ENCODE measurements at places on chromosomes 1 and 21.
A peak's percentile ranks its signal among the peaks of the same experiment; 100 is the strongest.

- DNase-seq: no peak
Observed at GRCh38 chr1:30260318-30260717, 463.1 kb downstream of the MATN1 start.

DNA sequence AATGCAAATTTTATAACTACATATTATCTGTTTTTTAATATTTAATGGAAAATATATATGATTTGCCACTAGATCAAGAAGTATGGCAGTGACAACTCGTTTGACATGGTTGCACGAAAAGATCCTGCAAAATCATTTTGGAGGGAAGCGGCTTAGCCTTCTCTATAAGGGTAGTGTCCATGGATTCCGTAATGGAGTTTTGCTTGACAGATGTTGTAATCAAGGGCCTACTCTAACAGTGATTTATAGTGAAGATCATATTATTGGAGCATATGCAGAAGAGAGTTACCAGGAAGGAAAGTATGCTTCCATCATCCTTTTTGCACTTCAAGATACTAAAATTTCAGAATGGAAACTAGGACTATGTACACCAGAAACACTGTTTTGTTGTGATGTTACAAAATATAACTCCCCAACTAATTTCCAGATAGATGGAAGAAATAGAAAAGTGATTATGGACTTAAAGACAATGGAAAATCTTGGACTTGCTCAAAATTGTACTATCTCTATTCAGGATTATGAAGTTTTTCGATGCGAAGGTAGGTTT, 556 bp downstream of the IFI44 start:
- DNase-seq: no peak

- no peak for DNase-seq
Observed at GRCh38 chr1:69569175-69569541, 1.4 kb downstream of the LRRC7 start.

DNA sequence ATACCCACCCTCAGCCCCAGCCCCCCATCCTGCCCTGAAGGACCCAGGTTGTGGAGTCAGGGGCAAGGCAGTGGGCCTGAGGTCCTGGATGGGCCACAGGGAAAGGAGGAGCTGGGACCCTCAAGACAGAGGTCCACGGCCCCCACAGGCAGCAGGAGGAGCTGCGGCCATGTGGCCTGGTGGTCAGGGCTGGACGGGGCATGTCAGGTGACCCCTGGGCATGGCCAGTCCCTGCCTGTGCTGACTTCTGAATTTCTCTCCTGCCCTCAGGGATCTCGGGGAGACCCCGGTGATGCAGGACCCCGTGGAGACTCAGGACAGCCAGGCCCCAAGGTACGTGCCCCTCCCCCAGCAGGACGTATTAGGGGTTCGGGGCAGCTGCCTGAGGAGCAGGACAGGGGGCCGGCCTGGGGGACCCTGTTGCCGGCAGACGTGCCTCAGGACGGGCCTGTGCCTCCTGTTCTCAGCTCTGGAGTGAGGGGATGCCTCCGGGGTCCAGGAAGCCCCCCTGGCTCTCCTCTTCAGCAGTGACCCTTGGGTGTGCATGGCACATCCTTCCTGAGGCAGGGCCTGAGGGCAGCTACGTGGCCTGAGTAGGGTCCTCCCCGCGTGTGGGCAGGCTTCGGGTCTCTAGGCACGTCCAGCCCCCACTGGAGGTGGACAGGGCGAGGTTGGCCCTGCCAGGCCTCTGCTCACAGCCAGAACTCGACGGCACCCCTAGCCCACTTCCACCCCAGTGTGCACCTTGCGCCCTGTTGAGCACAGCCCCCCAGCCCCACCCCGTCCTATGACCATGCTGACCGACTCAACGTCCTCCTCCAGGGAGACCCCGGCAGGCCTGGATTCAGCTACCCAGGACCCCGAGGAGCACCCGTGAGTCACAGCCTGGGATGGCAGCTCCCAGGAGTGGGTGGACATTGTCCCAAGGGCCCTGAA, 23.6 kb downstream of the COL6A2 start:
- DNase-seq: no peak

- peak; percentile 80 for DNase-seq
Observed at GRCh38 chr1:2985067-2985561, 36.2 kb upstream of the ACTRT2 start.

- DNase-seq: no peak
Observed at GRCh38 chr1:148309940-148310500, 157.9 kb upstream of the NBPF11 start.

DNA sequence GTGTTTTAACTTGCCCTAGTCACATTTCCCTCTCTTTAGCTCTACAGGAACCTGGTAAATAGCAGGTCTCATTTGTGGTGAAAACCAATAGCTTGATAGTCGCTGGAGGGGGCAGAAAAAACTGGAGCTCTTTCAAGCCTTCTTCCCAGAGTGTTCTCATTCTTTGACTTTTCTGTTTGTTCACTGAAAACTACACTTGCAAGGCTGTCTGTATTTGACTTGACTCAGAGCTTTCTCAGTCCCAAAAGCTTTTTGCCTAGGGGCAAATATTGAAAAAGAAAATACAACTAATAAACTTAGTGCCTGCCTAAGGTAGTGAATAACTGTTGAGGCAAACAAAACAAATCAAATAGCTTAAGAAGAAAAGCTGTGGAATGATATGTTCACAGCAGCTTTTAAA, 217.1 kb upstream of the CHRM3 start:
- no peak for DNase-seq

DNA sequence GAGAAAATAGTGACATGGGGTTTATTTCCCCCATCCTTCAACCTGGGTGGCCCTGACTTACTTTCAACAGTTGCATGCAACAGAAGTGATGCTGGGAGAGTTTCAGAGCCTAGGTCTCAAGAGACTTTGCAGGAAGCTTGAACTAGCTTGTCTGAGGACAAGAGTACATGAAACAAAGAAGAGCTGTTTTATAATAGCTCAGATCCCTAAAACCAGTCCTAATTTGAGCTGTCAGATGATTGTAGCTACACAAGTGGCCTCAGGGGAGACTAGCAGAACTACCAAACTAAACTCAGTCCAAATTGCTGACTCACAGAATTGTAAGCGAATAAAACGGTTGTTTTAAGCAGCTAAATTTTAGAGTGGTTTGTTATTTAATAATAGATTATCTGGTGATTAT, 17.1 kb downstream of the RC3H1 start:
- DNase-seq: peak; percentile 15

DNA sequence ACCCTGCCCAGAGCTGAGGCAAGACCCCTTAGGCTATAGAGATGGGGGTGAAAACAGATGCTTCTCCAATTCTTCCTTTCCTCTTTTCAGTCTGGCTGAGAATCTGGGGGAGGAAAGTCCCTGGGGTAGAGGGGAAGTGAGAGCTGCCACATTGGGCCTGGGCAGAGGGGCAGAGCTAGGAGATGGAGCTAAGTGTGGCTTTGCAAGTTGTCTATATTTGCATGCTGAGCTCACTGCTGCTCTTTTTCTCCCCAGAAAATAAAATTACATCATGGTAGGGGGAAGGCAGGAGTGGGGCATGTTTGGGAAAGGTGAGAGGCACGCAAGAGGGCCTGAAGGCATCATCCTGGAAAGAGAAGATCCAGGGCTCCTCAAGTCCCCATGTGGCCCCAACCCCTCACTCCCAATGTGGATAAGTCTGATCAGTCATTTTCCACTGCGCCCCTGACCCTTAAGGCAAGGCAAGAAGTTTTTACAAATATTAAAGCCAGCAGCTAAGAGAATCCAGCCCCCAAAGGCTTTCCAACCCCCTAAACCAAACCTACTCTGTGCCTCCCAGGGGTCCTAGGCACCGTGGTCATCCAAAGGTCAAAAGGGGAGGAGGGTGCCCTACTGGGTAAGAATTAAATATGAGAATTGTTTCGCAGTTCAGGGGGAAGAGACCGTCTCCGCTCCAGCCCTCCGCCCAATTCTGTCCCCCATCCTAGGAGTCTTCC, 500 bp upstream of the PEA15 start:
- no peak for DNase-seq

GRCh38 chr1:69991644-69992043, 213.7 kb downstream of the LRRC40 start:
- DNase-seq: no peak

DNA sequence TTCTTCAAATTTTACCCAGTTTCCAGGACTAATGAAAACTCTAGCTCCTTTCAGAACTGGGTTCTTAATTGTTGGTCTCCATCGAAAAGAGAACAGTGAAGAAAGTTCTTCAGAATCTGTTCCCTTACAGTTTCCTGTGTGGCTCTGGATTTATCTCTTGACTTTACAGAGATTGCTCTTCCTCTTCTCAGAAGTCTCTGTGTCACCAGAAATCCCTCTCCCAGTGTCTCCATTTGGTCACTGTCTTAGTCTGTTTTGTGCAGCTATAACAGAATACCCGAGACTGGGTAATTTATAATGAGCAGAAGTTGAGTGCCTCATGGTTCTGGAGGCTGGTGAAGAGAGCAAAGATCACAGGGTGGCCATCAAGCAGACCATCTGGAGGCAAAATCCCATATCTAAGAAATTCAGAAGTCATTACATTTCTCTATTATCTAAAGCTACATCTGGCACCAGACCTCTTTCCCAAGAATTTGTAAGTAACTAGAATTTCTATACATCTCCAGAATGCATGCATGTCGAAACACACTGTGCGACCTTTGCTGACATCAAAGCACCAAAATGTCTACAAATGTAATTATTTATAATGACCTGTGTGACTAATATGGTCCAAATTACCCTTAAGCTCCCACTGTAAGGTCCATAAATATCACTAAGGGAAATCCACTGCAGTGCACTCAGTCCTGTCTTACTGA, 65.4 kb upstream of the KRTAP19-8 start:
- DNase-seq: no peak

- DNase-seq: peak; percentile 64
Observed at GRCh38 chr1:244796719-244797406, 38.6 kb upstream of the COX20 start.

Measured in renal pelvis (tissue), 12 donors.